ENCODE measurements at places on chromosomes 3 and 15. TPM values are rescaled to one million over a fixed set of nuclear protein-coding genes. Genes with fewer than 3 reads are reported as not detected.

The STAB1 gene
- 3.0 TPM for total RNA-seq

The CCDC54 gene
- total RNA-seq: not detected

The POU1F1 gene
- total RNA-seq: not detected

The TF gene
- 0.76 TPM for total RNA-seq

The SLC28A2 gene
- not detected for total RNA-seq

The CD200 gene
- total RNA-seq: 51.9 TPM

The EFHB gene
- total RNA-seq: 1.0 TPM

The INO80 gene
- total RNA-seq: 24.9 TPM

The CFAP92 gene
- 1.6 TPM for total RNA-seq

The ZNF620 gene
- total RNA-seq: 13.6 TPM

The BCHE gene
- total RNA-seq: 0.73 TPM

The SH2D7 gene
- total RNA-seq: not detected

The CADM2 gene
- 13.3 TPM for total RNA-seq

The LIPH gene
- 0.16 TPM for total RNA-seq

The STARD9 gene
- total RNA-seq: 4.7 TPM

The C3orf85 gene
- not detected for total RNA-seq
